ENCODE measurements at places on chromosomes 4 and X.

DNA sequence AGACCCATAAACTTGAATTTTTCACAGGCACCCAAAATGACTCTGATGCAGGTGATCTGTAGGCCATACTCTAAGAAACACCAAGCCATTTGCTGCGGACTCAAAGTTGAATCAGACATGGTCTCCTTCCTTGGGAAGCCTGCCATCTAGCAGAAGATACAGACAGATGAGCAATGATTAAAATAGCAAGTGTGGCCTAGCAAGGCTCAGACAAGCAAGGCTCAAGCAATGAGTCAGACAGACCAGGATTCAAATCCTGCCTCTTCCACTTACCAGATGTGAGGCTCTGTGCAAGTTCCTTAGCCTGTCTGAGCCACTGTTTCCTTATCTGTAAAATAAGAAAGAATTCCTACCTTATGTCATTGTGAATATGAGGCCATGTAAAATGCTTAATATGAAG lies 2.3 kb downstream of the CCDC149 start:
- DNase-seq, result no peak

- DNase-seq, result no peak
Observed at GRCh38 chr4:168421671-168422070, 58.6 kb downstream of the DDX60L start.

GRCh38 chr4:184477201-184477999 lies 3.0 kb upstream of the IRF2 start:
- no peak for DNase-seq

- DNase-seq, result no peak
Observed at GRCh38 chr4:167622481-167623240, 388.4 kb upstream of the SPOCK3 start.

DNA sequence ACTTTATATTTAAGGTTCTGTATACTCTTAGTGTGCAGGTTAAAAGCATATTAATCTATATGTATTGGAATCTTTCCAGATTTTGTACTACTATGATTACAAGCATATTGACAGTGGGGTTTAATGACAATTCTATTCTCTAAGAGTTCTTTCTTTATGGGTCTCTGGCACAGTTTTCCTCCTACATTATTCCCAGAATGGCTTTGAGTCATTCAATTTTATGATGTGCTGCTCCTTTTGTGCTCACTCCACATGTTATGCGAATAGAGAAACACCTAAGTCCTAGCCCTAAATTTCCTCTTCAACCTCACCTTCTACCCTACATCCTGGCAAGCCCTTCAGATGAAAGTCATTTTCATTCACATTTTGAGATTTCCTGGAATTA lies 209.9 kb upstream of the DIAPH2 start:
- no peak for DNase-seq

GRCh38 chrX:97065973-97066372 lies 182.3 kb downstream of the RPA4 start:
- DNase-seq, result no peak

GRCh38 chr4:53899586-53900270 lies 164.7 kb downstream of the CHIC2 start:
- DNase-seq, result no peak

- no peak for DNase-seq
Observed at GRCh38 chrX:38102875-38103274, 96.5 kb downstream of the SYTL5 start.

DNA sequence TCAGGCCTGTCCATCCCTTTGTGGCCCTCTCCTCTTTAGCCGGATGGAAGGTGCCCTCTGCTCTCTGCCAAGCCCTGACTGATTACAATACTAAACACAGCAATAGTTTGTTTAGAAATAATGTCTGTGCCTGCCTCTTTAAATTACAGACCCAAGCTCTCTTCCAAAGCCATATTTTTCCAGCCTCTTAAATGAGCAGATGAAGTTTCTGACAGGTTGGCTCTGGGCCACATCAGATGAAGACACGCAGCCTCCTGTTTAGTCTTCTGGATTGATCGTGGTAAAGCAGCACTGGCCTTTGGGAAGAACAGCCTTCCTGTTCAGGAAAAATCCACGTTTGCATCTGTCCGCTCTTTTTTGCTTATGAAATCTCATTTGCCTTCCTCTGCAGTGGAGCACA lies 133.6 kb downstream of the CPE start:
- no peak for DNase-seq

- DNase-seq, result peak; percentile 84
Observed at GRCh38 chr4:102344954-102345794, at the start of gene SLC39A8. Gene SLC39A8, minus strand, starts transcription at chr4:102345482. Its CDS starts 820 bp downstream, at chr4:102344662.

DNA sequence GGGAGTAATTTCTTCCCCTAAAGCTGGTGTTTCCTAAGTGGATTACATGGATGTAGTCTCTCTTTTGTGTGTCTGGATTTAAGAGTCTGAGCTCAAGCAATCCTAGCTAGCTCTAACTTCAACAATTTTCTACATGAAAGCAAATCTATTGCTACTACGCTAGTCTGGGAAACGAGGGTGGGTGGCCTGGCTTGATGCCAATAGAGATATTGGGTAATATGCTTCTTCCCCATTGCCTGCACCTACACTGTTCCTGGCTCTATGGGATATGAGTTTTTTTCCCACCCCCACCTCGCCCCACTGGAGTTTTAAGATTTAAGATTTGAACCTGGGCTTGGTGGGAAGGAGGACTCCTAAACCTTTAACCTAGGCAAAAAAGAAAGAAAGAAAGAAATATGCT lies 158.8 kb downstream of the RBM46 start:
- no peak for DNase-seq
